ENCODE measurements at places on chromosomes 5 and 9.

DNA sequence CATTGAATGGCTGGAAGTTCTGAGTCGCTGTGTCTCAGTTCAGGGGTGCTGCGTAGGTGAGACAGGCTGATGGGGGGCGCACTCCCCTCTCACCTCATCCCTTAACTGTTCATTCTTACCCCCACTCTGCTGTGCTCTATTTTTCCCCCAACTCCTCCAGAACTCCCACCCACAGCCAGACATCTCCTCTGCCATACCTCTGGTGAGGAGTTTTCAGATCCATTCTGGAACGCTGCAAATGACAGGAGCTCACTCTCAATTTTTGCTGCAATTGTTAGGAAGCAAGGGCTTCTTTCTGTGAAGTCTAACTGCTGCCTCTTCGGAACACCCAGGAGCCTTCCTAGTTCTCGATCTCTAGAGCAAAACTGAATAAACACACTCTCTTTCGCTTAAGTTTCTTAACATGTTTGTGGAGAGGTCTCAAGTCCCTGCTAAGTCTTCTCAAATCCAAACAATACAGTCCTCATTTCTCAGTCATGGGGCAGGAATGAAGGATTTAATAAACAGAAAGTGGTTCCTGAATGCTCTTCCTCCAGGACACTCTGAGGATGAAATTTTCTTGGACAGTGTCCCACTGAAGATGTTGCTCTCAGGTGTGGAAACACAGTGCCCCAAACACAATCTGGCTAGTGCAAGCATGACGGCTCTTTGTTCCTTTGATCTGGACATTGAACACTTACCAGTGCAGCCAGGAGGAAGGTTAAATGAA is 387.7 kb downstream of the KDM4C start:
- DNase-seq, result no peak

DNA sequence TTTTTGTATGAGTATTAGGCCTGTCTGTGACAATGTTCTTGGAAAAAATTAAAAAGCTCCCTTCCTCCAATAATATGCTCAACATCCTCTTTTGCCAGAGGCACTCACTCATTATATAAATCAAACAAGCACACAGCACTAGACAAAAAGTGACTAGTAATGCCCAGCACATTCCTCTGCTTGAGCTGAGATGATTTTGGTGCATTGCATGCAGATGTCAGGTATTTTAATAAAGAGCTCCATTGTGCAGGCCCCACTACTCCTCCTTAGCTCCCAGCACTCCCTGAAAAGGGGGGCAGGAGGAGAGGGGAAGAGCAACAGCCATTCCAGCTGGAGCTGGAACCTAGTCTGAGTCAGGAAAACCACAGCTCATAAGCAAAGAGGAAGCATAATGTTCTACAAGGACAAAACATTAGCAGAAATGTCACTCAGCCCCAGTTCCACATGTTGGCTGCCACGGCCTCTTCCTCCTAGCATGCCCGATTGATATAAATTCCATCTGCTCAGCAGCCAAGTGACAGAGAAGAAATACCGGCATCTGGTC is 348.5 kb downstream of the BNC2 start:
- DNase-seq, result no peak

DNA sequence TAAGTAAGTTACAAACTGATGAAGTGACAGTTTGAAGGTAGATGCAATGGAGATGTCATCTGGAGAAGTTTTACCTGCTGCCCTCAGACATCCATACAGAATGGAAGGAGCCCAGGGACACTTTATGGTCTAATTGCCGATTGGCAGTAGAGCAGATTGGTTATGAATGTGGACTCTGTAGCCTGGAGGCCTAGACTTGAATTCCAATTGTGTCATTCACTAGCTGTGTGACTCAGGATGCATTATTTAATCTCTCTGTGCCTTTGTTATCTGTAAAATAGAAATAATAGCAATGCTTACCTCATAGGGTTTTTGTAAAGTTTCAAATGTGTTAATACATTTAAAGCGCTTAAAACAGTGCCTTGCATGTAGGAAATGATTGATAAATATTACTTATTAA is 5.2 kb upstream of the TCERG1 start:
- DNase-seq, result no peak

DNA sequence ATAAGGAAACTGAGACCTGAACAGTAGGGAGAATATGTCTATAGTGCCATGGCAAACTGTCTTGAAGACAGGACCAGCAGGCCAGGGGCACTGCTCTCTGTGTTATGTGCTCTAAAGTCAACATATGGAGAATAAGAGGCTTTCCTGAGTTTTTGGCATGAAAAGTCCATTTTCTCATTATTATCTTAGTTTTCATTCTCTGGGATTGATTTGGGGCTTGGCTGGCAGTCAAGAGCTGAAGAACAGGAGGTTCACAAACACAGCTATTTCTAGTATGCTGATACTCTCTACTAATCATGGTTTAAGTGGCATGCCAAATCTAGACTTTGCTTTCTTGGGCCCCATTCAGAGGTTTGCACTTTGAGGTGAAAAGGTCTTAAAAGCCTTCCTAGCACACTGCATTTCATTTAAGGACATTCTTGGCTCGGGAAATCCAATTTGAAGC is 404.4 kb downstream of the ZNF608 start:
- no peak for DNase-seq
